Pons (tissue), 1 donor: ENCODE measurements at places on chromosomes 3 and 15.

- no peak for DNase-seq
Measured at GRCh38 chr3:18579661-18580060, 154.5 kb upstream of the SATB1 start.

DNA sequence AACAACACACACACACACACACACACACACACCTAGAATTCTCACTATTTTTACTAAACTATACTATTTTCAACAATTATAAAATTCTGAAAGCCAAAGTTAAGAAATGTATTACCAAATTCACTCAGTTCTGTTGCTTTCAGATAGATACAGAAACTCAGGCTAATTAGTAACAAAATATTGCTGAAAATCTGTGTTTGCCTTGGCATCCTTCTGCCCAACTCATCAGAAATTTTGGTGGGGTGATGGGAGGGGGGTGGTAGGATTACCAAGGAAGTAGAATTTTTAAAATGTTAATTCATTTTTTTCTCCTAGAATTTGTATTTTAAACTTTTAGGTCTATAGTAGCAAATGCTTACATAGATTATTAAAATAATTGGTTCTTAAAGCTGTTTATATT, 2.7 kb upstream of the CPOX start:
- no peak for DNase-seq

DNA sequence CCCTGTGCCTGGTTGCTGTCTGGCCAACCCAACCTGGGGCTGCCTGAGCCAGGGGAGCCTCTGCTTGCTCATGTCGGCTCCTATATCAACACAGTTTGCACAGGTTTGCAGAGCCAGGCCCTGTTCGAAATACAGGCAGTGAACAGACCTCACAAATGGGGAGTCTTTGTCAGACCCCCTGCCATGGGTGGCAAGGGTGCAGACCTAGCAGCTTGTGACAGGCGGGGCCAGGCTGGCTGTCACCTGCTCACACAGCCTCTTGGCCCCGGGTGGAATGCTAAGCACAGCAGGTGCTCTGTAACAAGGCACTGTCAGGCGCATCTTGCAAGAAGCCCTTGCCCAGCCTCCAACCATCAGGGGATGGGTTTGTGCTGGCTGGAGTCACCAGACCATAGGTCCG, 47.3 kb downstream of the BDH1 start:
- DNase-seq, result no peak

DNA sequence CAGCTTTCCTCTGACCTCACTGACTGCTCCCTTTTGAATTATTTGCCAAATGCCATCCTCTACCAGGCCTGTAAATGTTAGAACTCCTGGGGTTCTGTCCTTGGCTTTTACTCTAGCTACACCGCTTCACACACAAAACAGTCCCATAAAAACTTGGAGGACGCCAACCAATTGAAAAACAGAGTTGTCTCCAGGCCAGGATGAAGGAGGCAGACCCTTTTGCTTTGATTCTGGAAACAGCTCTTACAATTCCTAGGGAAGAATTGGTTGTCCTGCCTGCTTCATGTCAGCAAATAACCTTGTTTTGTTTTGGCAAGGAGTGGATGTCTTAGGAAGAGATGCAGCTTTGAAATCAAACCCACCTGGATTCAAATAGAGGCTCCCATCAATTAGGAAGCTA, 375.5 kb downstream of the UNC13C start:
- no peak for DNase-seq

GRCh38 chr15:35669432-35670045, 123.6 kb upstream of the DPH6 start:
- DNase-seq, result no peak
